ENCODE measurements at places on chromosomes 1 and 21.

- DNase-seq: no peak
Observed at GRCh38 chr1:162070094-162070748, 730 bp downstream of the NOS1AP start.

DNA sequence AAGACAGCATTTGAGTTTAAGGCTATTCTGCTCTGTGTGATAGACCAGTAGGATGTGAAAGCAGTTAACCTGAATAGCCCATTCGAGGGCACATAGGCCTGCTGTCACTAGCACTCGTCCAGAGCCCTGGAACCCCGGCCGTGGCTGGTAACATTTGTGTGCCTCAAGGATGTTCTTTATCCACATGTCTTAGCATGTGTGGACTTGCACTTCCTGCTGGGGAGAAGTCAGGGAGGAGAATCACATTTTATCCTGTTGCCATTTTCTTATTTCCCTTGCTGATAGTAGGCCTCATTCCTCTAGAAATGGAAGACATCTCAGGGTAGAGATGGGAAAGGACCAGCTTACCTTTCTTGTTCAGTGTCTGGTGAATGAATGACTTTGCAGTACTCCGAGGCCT lies 54.7 kb downstream of the VPS13D start:
- DNase-seq: no peak

DNA sequence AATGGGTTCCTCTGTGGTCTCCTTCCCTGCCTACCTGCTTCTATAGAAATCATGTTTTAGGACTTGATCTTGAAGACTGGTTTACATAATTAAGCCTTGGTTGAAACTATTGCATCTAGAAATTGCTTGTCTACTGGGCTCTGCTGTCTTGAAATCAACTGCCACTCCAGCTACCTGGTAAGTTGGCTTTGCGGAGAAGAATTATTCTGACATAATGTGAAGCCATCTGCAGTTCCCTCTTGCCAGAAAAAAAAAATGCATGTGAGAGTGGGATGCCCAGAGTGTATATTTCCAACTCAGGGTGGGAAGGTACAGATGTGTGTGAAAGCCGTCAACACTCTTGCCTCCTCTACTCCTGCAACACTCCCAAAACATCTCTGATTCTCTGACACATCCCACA lies 27.2 kb downstream of the C8B start:
- no peak for DNase-seq

- DNase-seq: no peak
Observed at GRCh38 chr21:36690628-36691554, 8.0 kb upstream of the SIM2 start.

- no peak for DNase-seq
Observed at GRCh38 chr21:38796424-38796823, 9.3 kb upstream of the ETS2 start.

- no peak for DNase-seq
Observed at GRCh38 chr21:36473203-36473602, 6.7 kb downstream of the CLDN14 start.

Data from stimulated activated CD4-positive, alpha-beta T cell treated with anti-CD3 and anti-CD28 coated beads, Interleukin-12 subunit alpha, Interleukin-12 subunit beta, amount 100 ng/mL, for 24 hours (primary cell).